ENCODE measurements at places on chromosomes 12 and 14.

DNA sequence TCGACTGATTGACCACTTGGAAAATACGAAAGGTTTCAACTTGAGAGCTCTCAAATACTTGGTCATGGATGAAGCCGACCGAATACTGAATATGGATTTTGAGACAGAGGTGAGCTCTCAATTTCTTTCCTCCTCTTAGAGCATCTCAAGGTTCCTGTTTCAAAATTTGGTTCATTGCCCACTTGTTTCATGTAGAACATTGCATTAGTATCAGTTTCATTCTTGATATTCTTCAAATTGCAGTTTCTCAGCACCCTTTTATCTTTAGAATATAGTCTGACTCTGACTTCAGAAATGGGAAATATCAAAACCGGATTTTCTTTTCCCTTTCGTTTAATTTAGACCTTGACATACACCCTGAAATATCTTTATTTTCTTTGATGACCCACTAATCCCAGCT is 8.8 kb downstream of the DDX47 start:
- DNase-seq: no peak

- no peak for DNase-seq
Measured at GRCh38 chr12:59056966-59057365, 136.7 kb upstream of the LRIG3 start.

DNA sequence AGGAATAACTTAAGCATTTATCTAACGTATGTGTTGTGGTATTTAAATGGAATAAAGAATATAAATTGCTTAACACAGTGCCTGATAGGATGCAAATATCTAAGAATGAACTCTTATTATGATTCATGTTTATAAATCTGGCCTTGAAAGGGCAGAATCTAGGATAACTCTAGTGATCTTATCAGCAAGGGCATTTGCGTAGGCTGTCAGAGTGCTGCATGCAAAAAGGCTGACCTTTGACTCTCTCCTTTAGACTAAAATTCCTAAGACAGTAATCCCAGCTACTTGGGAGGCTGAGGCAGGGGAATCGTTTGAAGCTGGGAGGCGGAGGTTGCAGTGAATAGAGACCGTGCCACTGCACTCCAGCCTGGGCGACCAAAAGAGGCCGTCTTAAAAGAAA is 31.3 kb upstream of the ANP32D start:
- DNase-seq: no peak

DNA sequence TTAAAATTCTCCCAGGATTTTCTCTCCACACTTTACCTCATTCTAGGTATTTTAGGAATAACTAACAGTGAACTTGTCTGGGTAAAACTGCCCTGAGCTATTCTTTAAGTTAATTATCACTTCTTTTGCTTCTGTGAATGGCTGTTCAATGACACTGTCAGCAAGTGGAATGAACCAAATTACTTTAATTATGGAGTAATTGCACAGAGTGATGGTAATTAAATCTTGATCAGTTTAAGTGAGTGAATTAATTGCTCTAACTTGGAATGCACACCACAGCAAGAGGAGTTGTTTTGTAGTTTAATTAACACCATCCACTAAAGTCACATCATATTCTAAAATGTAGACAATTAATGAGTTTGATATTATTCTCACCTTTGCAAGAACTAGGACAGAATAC is 36.2 kb upstream of the TMEM260 start:
- no peak for DNase-seq

DNA sequence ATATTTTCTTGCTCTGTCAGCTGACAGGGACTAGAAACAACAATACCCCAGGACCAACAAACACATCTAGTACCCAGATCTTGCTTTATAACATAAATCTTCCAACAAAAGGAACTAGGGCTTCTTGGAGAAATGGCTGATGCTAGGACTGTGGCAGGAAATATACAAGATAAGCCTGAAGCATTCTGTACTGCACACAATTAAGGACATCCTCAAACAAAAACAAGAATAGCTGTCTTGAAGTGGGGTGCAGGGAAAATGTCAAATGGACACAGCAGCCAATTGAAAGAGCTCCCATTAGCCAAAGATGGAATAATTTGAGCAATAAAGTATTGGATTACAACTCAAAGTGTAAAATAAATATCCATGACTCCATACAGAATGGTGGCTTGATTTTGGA is 50.0 kb downstream of the LGMN start:
- DNase-seq: no peak

GRCh38 chr12:16112612-16113560 is 164.6 kb downstream of the SLC15A5 start:
- DNase-seq: no peak

GRCh38 chr14:44029933-44030332 is 477.1 kb downstream of the FSCB start:
- DNase-seq: no peak

GRCh38 chr14:85479771-85480170 is 50.2 kb upstream of the FLRT2 start:
- DNase-seq: no peak

DNA sequence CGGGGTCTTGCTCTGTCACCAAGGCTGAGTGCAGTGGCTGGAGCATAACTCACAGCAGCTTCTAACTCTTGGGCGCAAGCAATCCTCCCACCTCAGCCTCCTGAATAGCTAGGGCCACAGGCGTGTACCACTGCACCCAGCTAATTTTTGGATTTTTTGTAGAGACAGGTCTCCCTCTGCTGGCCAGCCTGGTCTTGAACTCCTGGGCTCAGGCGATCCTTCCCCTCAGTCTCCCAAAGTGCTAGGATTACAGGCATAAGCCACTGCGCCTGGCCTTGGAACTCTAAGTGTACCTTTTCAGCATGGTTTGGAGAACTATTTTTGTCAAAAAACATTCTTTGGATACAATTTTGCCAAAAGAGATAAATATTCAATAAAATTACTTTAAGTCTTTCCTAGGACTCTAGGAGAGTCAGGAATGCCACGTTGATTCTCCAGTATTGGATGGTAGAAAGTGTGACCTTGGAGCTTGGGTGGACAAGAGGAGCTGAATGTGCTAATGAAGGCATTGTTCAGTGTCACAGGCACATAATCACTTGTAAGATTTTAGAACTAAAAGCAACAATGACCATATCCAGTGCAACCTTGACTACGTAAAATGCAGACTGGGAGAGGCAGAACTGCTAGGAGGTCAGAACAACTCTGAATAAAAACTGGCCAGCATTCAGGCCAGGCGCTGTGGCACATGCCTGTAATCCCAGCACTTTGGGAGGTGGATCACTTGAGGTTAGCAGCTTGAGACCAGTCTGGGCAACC is 2.8 kb downstream of the SRSF9 start:
- DNase-seq: no peak

GRCh38 chr14:97709552-97709951 is 912.4 kb downstream of the VRK1 start:
- no peak for DNase-seq

DNA sequence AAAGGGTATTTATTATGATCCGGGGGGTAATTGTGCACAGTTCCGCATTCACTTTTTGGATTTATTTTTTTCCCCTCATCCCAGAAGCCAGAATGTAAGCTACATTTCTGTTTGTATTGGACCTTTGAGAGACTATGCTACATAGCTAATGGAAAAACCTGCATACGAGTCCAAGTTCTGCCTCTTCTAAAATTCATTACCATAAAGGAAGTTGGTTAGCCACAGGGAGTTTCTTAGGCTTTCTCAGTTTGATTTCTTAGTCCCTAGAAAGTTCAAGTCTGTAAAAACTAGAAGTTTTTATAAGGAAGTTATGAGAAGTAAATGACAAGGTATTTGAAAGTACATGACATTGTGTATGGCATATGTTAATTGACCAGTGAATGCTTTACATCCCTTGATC is 138.7 kb downstream of the PDE3A start:
- no peak for DNase-seq

- DNase-seq: no peak
Measured at GRCh38 chr14:47785058-47785457, 109.7 kb upstream of the MDGA2 start.

GRCh38 chr14:104187931-104188726 is 49.7 kb downstream of the KIF26A start:
- DNase-seq: no peak

GRCh38 chr12:101857043-101857558 is 20.3 kb upstream of the DRAM1 start:
- DNase-seq: no peak

DNA sequence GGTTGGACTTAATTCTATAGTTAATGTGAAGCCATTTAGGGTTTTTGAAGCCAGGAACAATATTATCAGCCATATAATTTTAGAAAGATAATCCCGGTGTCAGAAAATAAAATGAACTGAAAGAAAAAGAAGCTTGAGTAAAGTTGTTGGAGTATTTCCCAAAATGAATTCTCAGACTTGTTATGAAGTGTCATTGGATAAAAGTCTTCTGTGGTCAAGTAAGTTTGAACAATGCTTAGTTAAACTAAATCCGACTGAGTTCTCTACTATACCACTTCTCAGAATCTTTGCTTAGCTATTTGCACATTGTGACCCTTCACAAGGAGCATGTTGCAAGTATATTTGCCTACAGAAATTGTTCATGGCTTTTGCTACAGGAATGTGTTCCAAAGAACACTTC is 17.5 kb upstream of the FLRT2 start:
- no peak for DNase-seq

GRCh38 chr12:113488322-113488721 is 16.7 kb upstream of the LHX5 start:
- no peak for DNase-seq

GRCh38 chr12:25771041-25771440 is 187.4 kb upstream of the RASSF8 start:
- DNase-seq: no peak

GRCh38 chr12:100365411-100365810 is 8.5 kb downstream of the SLC17A8 start:
- DNase-seq: no peak

- DNase-seq: no peak
Measured at GRCh38 chr12:30548203-30548602, 147.5 kb downstream of the IPO8 start.

DNA sequence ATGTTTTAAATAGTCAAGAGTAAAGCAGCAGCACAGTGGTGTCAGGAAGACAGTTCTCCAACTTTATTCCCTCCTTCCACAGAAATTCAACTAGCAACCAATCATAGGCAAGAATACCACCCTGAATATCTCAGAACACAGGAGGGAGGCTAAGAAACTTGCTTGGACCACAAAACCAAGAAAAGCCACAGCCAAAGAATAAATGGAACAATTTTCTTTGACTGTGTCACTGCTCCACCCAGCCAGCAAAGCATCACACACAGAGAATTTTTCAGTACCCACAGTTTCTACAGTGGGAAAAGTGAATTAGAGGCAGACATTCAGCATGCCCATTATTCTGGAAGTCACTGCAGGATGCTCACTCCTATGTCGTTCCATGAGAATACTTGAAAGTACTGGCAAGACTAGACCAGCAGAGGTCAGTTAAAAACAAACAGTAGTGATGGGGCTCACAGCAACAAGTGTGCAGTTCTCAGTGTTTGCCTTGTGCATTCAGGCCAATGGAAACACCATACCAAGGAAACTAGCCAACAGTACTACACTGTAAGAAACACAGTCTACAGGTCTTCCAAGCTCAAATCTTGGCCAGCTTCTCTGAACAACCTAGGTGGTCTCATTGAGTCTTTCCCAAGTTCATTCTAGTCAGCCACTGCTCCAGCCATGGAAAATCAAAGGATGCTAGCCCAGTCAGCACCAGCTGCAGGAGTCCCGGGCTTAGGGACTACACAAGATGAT is 56.8 kb upstream of the FOXG1 start:
- DNase-seq: no peak

DNA sequence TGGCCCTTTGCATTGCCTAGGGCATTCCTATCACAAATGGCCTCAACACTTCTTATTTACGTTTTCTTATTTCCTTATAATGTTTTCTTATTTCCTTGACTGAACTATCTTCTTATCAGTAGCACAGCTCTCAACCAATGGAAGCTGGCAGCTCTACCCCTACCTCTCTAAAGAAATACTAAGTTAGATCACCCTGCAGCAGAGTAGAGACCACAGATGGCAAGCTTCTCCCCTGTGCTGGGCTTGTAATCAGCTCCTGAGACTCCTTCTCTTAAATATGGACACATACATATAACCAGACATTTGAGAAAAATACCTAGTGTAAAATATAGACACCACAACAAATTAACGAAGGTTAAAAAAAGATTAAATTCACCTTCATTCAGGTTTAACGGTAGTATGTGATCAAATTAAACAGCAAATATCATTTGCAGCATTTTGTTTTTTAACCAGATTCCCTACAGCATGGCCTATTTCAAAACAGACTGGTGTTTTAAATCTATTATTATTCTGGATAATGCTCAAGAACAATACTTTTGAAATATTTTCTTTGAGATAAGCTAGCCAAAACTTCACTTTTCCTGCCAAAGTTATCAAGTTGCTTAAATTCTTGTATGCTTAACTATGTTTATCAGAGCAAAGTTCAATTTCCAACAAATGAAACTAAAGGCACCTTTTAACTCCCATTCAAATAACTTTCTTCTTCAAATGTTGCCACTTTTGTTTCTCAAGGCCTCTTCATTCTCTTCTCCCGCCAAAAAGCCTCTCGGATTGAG is 54.3 kb downstream of the SLC41A2 start:
- no peak for DNase-seq

DNA sequence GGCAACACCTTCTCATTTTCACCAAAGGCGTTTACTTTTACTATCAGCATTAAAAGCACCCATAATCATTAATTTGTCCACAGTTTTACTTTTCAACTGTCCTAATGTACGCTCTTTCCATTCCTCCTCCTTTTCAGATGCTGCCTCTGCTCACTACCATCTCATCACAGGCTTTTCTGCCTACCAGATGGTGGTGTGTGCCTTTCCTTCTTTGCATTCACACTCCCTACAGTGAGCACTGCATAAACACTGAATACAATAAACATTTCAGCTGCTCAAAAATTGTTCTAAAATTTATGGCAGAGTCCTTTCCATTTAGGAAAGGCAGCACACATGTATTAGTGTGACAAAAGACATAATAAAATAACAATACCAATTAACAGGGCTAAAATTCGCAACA is 435.7 kb downstream of the GXYLT1 start:
- DNase-seq: no peak

- DNase-seq: no peak
Measured at GRCh38 chr14:72597252-72598233, 296.4 kb downstream of the DPF3 start.

DNA sequence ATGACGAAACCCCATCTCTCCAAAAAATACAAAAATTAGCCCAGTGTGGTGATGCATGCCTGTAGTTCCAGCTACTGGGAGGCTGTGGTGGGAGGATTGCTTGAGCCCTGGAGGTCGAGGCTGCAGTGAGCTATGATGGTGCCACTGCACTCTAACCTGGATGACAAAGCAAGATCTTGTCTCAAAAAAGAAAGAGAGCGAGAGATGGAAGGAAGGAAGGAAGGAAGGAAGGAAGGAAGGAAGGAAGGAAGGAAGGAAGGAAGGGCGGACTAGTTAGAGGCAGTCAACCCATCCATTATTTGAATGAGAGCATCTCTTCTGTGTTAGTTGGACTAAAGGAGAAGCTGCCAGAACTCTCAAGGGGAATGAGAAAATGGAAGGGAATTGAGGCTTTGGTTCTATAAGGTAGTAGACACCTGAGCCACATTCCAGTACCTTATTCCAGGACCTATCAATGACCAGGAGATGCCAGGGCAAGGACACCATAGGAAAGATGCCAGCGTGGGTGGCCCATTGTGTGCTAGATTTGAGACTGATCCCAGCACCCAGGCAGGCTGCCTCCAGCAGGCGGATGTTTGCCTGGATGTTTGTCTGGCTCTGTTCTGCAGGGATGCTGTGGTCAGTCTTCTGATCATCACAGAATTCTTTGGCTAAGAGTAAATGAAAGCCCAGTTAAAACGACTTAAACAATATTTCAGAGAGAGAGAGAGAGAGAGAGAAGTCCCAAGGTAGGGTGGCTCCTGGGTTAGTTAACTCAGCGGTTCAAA is 11.5 kb upstream of the P2RX7 start:
- no peak for DNase-seq

- no peak for DNase-seq
Measured at GRCh38 chr12:131380220-131380964, 330.5 kb upstream of the SFSWAP start.

Data from stimulated activated CD8-positive, alpha-beta memory T cell treated with anti-CD3 and anti-CD28 coated beads, Interleukin-15, amount 100 ng/mL, for 24 hours (primary cell).